Spinal cord (tissue), 10 donors: ENCODE measurements at places on chromosomes 1 and 21.

DNA sequence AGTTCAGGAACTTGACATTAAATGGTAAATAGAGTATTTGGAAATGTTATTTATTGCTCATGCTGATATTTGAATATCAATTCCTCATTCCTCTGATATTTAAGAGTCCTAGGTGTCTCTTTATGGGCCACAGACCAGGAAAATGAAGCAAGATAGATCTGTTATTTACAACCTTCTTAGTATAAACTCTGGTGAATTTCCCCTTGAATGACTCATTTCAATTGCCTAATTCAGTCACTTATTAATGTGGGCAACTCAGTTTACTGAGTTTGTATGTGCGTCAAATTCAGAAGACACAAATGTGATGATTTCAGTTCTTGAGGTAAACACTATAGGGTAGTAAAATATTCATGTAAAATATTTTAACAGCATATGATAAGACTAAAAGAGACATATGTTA lies 1404.4 kb upstream of the PRMT6 start:
- no peak for DNase-seq

GRCh38 chr1:160767395-160768294 lies 28.3 kb upstream of the LY9 start:
- no peak for DNase-seq

GRCh38 chr1:69077633-69078032 lies 490.1 kb upstream of the LRRC7 start:
- DNase-seq = no peak

- no peak for DNase-seq
These were observed 183.6 kb downstream of the SEC16B start for GRCh38 chr1:177786176-177786745.

- no peak for DNase-seq
These were observed 30.5 kb downstream of the KRTAP10-1 start for GRCh38 chr21:44509539-44509938.

GRCh38 chr1:116397728-116398127 lies 24.7 kb downstream of the ATP1A1 start:
- DNase-seq = no peak

- DNase-seq = no peak
These were observed 84.5 kb upstream of the ADGRL4 start for GRCh38 chr1:79090985-79091384.

DNA sequence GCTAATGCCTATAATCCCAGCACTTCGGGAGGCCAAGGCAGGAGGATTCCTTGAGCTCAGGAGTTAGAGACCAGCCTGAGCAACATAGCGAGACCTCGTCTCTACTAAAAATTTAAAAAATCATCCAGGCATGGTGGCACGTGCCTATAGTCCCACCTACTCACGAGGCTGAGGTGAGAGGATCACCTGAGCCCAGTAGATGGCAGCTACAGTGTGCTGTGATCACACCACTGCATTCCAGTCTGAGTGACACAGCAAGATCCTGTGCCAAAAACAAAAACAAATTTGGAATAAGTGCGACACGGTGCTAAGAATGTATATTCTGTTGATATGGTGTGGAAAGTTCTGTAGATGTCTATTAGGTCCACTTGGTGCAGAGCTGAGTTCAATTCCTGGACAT lies 15.1 kb downstream of the USP33 start:
- no peak for DNase-seq
